ENCODE measurements at places on chromosomes 1 and 21. TPM values are rescaled to one million over a fixed set of nuclear protein-coding genes. Genes with fewer than 3 reads are reported as not detected.

- no peak for DNase-seq
Measured at GRCh38 chr1:17438318-17439249, 893 bp downstream of the RCC2 start.

DNA sequence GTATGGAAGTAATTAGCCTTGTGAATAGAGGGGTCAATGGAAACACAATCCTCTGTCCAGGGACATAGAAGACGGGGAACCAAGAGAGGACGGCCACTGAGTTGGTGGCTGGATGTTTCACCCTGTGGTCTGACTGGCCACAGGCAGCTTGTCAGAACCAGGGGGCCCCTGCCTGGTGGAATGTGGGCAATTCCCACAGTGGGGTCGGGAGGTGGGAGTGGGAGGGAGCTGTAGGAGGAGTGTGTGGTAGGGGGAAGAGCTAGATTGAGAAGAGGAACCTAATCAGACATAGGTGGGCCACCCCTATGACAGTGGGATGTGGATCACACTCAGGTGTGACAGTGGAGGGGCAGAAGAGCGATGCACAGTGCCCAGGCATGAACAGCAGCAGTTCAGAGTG lies 31.3 kb downstream of the TRIM62 start:
- DNase-seq = no peak

GRCh38 chr1:206067486-206068227 lies 14.7 kb downstream of the RHEX start:
- DNase-seq = no peak

GRCh38 chr1:110708974-110709440 lies 34.3 kb upstream of the KCNA3 start:
- no peak for DNase-seq

GRCh38 chr1:39829791-39830533 lies 41.3 kb upstream of the BMP8B start:
- DNase-seq = no peak

GRCh38 chr1:208709981-208710380 lies 465.8 kb upstream of the PLXNA2 start:
- no peak for DNase-seq

DNA sequence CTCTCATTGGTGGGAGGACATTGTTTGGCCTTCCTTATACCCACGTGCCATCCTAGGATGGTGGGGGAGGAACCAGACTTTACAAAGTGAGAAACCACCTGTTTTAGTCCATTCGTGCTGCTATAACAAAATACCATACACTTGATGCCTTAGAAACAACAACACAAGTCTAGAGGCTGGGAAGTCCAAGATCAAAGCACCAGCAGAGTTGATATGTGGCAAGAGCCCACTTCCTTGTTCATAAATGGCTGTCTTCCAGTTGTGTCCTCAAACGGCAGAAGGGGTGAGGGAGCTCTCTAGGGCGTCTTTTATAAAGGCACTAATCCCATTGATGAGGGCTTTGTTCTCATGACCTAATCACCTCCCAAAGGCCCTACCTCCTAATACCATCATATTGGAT lies 31.1 kb downstream of the CAPN8 start:
- DNase-seq = no peak

SKI gene
- total RNA-seq = 23.1 TPM

ACTN2 gene
- total RNA-seq = not detected

LCE1A gene
- not detected for total RNA-seq

AGL gene
- 7.0 TPM for total RNA-seq

CATSPERE gene
- 0.39 TPM for total RNA-seq

CELA3A gene
- not detected for total RNA-seq

TMEM240 gene
- 1.4 TPM for total RNA-seq

All from dermis microvascular lymphatic vessel endothelial cell (primary cell).